Suppressor macrophage treated with lipopolysaccharide for 1 hour (primary cell): ENCODE measurements at places on chromosomes 2 and 18.

- no peak for DNase-seq
Observed at GRCh38 chr2:202749477-202749876, 114.7 kb downstream of the FAM117B start.

- DNase-seq: no peak
Observed at GRCh38 chr2:109721135-109721534, 73.0 kb upstream of the RGPD5 start.

DNA sequence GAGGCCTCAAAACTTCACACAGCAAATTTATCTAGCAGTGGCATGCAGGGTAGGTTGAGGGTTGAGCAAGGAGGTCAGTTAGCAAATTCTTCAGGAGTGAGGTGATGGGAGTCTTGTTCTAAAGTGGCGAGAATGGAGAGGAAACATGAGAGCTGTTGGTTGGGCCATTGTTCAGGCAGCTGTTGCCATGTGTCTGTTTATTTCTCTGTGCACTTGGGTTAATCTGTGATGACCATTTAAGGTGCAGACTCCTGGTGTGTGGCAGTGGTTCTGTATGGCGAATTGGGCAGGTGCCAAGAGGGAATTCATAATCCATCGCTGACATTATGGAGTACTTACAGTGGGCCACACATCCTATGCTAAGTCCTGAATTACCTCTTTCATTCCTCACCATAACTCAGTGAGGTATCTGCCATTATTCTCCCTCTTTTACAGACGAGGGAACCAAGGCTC is 30.4 kb downstream of the TMEM178A start:
- no peak for DNase-seq

- DNase-seq: no peak
Observed at GRCh38 chr2:121288454-121289231, 3.6 kb upstream of the TFCP2L1 start.

DNA sequence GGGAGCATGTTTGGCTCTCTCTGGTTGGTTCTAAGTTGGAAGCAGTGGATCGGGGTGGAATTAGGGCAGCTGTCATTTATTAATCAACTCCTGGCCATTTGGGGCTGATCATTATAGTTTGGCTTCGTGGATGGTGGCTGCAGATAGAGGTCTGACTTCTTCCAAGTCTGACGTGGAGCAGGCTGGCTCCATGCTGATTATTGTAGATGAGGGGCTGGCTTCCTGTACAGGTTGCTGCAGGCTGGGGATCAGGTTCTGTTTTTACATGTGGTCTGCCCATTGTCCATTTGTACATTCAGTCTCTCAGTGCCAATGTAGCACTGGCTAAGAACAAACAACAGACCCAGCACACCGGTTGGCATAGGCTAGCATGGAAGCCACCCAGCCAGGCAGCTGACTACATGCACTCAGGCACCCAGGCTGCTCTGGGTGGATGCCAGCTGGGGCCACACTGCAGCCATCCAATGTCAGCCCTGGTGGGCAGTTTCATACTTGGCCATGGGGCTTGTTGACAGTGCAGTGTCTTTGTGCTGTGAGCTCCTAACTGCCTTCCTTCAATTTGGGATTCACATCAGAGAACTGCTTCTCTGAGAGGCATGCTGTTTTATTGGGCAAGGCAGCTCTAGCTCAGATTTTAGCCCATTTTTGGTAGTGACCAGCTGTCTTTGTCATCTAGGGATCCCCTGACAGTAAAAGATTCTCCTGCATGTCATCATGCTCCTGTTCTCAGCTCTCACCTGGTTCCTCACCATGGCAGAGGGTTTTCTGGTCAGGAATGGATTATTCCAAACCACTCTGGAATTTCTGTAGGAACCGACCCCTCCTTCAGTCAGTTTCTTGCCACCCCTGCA is 25.4 kb downstream of the NPAS2 start:
- no peak for DNase-seq

GRCh38 chr18:75473316-75473715 is 45.8 kb upstream of the SMIM21 start:
- DNase-seq: no peak

- no peak for DNase-seq
Observed at GRCh38 chr2:157843935-157844334, 32.2 kb downstream of the ACVR1 start.

DNA sequence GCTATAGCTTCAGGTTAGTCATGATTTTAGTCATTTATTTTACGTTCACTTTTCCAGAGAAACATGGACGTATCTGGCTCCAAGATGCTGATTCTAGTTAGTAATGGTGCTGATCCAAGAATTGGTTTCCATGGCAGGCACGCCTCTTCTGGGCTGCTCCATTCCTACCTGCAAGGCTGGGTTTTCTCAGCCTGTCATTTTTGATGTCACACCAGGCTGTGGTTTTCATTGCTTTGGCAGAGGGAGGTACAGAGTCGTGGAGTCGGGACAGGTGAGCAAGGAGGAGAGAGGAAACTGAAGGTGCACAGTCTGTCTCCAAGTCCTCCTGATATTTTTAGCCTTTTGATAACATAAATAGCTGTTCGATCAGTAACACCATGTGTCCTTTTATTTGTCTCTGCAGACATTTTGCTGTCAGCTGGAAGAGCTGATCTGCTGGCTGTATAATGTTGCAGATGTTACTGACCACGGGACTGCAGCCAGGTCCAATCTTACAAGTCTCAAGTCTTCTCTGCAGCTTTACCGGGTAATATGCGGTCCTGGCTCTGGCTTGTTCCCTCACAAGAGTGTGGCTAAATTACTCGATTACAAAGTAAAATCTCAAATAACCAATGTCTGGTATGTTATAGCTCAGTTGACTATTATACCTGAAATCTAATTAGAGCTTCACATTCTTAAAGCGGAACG is 17.8 kb downstream of the CEP68 start:
- DNase-seq: no peak
